Astrocyte of the hippocampus (primary cell): ENCODE measurements at places on chromosomes 6 and 20.

DNA sequence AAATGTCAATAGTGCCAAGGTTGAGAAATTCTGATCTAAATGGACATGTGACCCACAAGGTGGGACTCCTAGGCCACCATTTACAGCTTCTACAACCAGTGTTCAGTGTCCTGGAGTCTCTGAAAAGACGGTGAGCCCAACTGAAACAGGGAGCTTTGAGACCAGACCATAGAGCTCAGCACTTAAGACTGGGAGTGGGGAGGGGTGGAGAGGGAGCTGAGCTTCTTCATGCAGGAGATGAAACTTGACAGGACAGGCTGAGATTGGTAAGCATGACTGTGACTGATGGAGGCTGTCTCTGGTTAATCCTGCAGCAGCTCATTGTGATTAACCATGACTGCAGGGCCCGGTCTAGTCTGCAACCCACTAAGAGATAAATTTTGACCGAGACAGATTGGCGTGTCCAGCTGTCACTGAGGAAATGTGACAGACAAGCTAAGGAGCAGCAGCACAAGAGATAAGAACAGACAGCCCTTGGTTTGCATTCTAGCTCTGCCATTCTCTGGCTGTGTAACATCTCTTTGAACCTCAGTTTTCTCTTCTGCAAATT lies 1.4 kb upstream of the AAR2 start:
- no peak for DNase-seq

DNA sequence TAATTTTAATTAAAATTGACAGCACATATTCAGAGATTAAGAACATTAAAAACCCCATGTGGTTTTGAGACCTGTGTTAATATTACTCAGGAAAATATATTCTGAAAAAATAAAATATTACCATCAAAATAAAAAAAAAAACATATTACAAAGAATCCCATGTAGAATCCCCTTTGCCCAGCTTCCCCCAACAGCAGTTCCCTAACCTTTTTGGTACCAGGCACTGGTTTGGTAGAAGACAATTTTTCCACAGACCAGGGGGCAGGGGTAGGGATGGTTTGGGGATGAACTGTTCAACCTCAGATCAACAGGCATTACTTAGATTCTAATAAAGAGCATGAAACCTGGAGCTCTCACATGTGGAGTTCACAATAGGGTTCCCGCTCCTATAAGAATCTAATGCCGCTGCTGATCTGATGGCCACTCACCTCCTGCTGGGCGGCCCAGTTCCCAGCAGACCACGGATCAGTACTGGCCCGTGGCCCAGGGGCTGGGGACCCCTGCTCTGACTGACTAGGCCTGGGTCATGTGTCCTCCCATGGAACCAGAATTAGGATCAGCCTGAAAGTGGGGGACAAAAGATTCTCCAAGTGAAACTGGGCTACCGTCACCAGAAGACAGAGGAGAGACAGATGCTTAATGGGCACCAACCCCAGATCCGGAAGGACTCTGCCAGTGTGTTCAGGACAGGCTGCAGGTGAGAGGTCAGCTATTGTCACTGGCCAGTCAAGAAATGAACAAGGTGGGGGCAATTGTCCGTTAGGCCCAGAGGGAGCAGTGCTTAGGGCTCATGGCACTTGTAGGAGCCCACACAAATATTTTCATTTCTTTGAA lies 235.5 kb downstream of the PREX1 start:
- no peak for DNase-seq

DNA sequence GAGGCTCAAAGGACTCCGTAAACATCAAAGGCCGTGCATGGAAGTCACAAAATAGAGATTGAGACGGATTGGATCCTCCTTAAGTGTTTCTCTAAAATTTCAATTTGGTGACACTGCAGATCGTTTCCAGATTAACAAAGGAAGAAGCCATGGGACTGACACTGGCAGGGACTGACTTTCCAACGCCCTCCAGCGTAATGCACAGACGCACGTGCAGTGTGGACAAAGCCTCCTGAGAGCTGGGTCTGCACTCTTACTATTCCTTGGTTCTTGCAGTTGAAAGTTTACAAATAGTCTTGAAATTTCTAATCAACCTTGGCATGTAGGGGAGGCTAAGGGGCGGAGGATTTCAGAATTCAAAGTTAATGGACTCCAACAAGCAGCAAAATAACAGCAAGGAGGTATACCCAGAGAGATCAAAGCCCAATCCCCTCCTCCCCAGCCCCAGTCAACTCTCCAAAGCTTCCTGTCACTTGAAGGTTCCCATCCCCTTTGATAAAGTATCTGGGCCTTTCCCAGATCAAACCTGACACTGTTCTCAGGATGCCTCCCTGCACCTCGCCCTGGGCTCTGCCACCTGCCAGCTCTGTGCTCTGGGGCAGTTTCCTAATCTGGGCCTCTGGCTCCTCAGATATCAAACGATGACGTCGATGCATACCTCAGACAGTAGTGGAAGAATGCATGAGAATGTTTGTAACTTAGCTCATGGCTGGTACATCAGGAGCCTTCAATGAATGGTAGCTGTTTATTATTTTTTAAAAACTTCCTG lies 106.5 kb upstream of the TRAF3IP2 start:
- DNase-seq, result peak; percentile 86

GRCh38 chr6:140485740-140486449 lies 1111.4 kb upstream of the CITED2 start:
- DNase-seq, result peak; percentile 79

DNA sequence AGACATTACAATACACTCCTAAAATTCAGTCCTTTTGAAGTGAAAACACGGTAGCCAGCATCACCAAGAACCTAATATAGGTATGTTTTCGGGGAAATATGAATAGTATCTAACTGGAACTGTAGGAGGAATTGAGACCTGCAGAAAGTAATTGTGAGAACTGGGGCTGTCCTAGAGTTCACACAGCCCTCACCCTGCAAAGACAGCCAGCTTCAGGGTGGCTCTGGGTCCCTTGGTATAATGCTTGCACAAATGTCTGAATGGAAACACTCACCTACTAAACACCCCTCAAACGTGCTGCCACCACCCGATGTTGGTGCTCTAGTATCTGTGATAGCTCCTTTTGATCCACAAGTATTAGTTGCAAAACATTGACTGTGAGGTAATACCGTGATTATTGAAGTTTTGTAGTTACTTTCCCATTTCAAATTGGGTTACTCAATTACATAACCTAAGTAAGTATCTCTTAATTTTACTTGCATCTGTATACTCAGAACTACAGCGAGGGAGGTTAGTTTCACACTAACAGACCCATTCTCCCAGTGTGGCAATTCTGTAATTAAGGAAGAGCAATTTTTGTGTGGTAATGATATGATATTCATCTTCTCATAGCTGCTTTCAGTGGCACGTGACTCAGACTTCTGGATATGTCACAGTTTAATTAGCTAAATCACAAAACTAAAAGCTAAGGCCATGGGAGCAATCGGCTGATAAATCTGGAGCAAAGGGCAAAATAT lies 129.5 kb downstream of the INSM1 start:
- no peak for DNase-seq

DNA sequence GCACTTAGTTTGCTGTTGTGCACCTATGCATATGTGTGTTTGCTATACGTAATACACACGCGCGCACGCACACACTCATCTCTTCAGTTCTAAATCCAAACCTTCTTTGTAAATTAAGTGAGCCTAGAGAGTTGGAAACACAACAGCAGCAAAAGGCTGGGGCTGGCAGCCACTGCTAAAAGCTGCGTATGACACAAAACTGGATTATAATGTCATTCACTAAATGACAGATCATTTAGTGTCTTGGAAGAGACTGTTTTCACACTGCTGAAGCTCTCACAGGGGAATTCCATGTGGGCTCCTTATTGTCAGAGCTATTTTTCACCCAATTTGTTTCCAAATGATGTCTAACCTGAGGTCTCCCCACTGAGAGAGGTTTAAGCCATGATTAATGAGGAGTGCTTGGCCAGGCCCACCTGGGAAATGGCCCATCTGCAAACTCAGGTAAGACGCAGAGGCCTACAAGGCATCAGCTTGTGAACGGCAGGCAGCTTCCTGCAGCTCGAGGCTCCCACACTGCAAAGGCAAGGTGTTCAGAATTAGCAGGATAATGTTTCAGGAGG lies 94.2 kb downstream of the OLIG3 start:
- DNase-seq, result no peak

- DNase-seq, result no peak
These were observed 229.9 kb upstream of the GRIK2 start for GRCh38 chr6:101163611-101164010.

DNA sequence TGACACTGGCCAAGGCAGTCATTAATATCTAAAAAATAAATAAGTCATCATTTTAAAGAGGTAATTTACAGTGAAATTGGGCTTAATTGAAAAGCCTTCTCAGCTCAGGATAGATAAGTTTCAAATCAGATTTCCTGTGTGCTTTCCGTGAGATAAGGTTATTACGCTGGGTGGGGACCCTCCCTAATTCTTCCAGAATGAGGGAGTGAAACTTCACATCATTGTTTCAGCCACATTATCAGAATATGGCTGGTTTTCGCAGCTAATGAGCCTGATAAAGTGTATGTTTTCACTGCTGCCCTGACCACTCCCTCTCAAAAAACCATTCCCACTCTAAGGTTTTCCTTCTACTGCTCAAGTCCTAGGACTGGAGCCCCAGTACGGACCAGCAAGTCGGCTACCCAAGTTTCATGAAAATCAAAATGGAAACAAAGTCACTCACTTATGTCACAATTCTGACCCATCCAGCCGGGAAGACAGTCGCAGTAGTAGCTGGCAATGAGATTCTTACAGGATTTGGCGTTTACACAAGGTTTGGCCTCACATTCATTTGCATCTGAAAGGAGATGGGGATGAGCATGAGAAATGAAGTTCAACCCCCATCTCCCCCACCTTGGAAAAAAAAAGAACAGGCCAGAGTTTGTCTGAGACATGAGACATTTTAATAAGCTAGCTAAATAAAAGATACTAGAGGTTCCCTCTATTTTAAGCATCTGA lies 24.6 kb downstream of the JAG1 start:
- DNase-seq, result peak; percentile 42

GRCh38 chr6:53294611-53295010 lies 54.1 kb downstream of the ELOVL5 start:
- DNase-seq, result no peak

GRCh38 chr6:16760516-16761470 lies at the start of gene ATXN1:
TSS of gene ATXN1 (minus strand) at chr6:16761460.
- DNase-seq, result peak; percentile 64

GRCh38 chr20:41003143-41003935 lies 25.3 kb upstream of the TOP1 start:
- DNase-seq, result peak; percentile 94

DNA sequence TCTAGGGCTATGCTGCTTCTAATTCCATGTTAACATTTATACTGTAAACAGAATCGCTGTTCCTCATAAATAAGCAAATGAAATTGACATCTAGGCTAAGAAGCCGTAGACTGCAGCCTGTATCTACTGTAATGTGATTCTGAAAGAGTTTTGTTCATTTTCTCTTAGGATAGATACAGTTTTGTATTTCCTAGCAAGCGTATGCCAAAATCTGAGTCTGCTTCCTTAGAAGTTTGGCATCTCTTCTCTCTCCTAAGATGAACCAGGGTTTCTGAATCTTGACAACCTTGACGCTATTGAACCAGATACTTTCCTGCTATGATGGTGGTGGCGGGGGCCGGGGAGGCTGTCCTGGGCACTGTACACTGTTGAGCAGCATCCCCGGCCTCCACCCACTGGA lies 198.0 kb downstream of the TSHZ2 start:
- no peak for DNase-seq

DNA sequence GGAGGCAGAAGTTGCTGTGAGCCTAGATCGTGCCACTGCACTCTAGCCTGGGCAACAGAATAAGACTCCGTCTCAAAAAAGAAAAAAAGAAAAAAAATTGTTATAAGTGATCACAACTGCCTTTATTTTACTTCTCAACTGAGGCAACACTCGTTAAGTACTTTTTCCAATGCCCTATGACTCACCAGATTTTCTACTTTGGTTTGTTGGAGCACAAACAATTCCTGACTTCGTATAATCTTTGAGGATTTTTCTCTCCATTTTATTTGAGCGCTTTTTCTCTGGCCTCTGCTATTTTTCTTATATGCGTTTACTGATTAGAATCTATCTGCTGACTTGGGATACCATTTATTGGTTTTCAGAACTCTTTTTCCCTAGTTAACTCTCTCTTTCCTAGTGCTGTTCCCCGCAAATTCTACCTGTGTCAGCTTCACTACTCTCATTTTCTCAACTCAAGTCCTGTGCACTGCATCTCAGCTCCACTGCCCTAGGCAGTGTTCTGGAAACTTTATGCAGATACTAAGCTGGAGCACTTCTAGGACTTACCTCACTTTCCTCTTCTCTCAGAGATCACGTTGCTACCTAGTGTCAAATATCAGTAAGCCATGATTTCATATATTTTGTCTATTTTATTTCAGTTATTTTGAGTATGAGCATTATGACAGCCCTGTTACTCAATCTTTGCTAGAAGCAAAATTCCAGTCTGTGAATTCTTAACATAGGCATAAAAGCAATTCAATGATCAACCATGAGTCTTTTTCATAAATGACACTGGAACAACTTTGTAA lies 1120.1 kb upstream of the CITED2 start:
- no peak for DNase-seq

- no peak for DNase-seq
These were observed 50.6 kb upstream of the MAP7 start for GRCh38 chr6:136600818-136601217.

- DNase-seq, result no peak
These were observed 174.4 kb upstream of the FOXA2 start for GRCh38 chr20:22758815-22759214.

DNA sequence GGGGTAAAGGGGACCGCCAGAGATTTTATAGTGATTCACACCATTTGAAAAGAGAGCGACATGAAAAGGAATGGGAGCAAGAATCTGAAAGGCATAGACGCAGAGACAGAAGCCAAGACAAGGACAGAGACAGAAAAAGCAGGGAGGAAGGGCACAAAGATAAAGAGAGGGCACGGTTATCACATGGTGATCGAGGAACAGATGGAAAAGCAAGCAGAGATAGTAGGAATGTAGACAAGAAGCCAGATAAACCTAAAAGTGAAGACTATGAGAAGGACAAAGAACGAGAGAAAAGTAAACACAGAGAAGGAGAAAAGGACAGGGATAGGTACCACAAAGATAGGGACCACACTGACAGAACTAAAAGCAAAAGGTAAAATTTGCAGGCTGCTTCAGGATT lies 77.7 kb downstream of the PHF3 start:
- no peak for DNase-seq

GRCh38 chr20:24638591-24639548 lies 169.4 kb downstream of the SYNDIG1 start:
- peak; percentile 45 for DNase-seq
